HEK293T (cell line): ENCODE measurements at places on chromosomes 2 and 18.

DNA sequence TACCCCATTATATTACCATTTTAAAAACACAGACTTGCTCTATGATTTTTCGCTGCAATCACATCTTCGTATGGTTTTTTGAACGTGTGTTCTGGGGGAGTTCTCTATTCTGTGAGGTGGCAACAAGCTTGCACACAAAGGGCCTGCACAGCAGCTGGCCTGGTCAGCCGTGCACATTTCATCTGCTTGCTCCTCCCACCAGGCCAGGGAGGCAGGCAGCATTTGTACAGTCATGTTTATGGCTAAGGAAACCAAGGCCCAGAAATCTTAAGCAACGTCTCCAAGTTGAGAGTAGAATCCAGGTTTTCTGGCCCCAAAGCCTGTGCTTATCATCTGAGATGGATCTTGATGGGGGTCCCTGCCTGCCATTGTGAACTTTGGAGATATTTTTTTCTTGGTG, 106.4 kb upstream of the SMIM21 start:
- DNase-seq = no peak

- DNase-seq = no peak
Measured at GRCh38 chr2:163553601-163554000, 182.2 kb downstream of the FIGN start.

DNA sequence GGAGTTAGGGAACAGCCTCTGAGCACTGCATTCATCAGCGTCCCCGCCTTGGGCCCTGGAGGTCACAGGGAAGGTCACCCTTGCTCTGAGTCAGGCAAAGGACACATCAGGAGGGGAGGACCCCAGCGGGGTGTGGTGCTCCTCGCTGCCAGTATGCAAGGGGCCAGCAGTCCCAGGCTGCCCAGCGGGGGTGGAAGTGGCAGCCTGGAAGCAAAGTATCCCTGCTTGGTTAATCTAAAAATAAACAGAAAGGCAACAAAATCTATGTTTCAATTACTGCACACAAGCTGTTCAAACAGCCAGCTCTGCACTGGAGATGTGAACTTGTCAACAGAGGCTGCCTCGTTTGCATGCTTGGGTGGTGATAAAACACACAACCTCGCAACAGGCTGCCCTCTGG, 164.1 kb downstream of the KLHL29 start:
- DNase-seq = no peak

DNA sequence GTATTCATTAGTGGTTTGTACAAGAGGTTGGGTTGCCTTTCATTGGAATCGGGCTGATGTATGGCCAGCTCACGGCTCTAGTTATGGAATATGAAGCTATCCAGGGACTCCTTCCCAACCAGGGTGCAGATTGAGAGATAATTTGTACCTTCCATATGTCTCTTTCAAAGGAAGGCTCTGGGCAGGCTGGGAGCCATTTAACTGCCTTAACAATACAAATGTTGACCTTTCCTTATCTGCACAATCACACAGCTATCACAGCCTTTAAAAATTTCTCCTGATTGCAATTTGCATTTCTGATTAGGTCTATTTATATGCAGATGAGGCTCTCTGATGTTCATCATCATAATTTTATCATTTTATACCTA, 58.7 kb downstream of the MYO3B start:
- no peak for DNase-seq

GRCh38 chr2:126849991-126850535, 48.6 kb upstream of the TEX51 start:
- no peak for DNase-seq

GRCh38 chr2:158990397-158991214, 22.2 kb downstream of the TANC1 start:
- DNase-seq = no peak

DNA sequence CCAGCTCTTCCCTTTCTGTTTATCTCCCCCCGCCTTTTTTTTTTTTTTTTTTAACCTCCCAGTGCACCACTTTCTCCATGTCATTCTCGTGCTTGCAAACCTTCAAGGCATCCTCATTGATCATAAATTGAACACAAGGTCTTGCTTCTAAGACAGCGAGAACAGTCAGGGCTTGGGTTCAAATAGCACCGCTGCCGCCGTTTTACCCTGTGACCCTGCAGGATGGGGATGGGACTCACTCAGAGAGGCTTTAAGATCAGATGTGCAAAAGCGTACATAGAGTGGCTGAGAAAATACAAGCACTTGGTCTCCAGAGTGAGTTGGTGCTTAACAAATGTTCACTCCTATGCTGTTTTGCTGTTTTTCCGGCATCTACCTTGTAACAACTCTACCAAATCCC, 93.6 kb downstream of the TCF7L1 start:
- DNase-seq = no peak

DNA sequence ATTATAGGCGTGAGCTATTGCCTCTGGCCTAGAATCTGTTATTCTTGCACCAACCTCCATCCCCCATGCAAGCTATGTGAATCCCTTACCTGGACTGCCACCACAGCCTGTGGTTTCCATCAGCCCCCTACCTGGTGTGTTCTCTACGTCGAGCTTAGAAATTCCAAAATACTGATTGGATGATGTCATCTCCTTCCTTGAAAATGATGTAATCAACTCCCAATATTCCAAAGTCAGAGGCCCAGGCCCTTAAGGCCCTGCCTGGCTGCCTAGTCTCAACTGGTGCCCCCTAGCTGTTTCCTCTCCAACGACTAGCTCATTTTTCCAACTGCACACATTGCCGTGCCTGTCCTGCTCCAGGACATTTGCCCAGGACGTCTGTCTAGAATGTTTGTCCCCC, 41.3 kb upstream of the GBX2 start:
- DNase-seq = peak; percentile 18

- DNase-seq = no peak
Measured at GRCh38 chr18:46917803-46918600, 600 bp downstream of the KATNAL2 start.

- DNase-seq = no peak
Measured at GRCh38 chr2:195458936-195459335, 198.1 kb upstream of the SLC39A10 start.

DNA sequence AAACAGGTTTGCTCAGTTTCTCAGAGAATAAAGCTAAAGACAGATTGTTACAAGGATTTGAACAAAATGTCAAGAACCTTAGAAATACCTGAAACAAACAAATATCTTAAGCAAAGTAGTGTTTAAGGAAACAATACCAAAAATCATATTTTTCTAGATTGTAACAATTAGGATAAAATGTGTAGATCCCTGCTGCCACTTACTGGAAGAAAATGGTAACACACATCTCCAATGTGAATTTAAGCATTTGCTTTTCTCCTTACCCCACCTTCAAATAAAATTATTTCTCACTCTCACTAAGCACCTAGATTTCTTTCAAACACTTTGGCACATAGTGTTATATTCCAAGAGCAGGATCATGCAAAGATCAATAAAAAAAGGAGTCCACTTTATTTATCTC, 34.9 kb downstream of the SUCLG1 start:
- DNase-seq = no peak

DNA sequence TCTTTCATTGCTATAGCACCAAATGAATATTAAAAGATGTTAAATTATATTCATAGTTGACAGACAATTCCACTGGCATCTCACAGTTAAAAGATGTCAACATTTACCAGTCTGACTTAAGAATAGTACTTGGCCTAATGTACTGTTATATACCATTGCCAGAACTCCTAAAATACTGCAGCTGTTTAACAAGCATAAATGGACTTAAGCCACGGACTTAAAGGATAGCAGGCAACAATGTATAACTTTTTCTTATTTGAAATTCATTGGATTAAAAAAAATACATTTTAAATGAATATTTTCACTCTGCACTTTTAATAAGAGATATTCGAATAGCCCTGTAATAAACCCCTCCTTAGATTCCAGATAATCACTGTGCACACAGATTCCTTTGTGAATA, 3.8 kb downstream of the TCF4 start:
- no peak for DNase-seq

DNA sequence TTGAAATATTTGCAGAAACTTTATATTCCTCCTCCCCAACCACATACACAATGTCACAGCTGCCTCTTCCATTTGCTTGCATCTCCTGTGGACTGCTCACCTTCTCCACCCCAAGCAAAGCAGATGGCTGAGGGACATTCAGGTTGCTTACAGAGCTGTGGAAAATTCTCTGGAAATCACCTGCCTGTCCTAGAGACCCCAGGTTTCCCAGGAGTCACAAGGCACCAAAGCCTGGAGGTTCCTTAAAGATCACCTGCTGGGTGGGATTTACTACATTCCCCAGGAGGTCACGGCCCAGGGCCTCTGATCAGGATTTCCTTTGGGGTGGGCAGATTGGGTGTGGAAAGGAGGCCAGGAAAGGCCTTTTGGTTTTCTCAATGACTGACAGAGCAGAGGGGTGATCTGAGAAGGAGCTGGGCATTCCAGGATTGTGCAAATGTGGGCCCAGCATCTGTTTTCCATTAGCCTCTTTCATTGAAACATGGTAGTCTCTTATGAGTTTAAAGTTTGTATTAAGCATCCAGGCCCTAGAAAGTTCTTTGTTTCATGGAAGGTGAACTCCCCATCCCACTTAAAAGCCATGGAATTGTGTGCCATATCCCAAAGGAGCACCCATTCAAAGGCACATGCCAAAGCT, 410.7 kb upstream of the TNP1 start:
- DNase-seq = no peak

GRCh38 chr2:10141736-10142639, 19.4 kb downstream of the RRM2 start:
- DNase-seq = peak; percentile 62

GRCh38 chr2:230957756-230958391, 32.8 kb upstream of the GPR55 start:
- DNase-seq = no peak

DNA sequence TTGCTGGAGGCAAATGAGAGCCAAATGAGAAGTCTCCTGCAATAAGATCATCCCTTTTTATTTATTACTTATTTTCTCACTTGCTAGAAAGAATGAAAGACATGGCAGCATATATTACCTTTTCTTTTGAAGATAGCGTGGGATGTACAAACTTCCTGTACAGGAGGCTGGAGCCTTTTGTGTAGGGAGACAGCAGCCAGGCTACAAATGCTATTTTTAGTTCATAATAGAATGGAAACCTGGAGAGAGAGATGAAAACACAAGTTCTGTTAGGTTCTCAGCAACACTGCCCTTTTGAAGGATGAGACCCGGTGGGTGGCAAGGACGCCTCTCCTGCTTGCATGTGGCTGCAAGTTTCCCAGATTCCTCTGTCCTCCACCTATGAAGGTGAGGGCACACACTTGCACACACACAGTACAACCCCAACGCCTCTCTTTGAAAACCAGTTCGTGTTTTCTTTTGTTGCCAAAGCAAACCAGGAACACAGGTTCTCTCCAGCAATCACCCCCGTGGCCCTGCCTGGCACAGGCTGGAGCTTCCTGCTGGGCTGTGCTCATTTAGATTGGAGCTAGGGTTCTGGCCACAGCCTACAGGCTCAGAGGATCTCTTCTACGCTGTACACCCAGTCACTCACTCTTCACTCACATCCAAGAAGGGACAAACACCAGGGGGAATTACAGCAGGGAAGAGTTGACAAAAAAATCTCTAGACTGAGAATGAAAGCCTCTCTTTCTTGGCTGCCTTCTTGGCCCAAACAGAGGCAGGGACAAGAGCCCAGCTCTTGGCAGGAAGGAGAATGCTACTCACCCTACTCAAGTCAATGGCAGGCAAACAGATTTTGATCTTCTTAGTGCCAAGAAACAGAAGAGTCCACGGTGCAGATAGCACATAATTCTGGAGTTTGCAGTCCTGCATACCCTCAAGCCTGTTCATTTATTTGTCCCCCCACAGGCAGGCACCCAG, 55.6 kb downstream of the MRPL35 start:
- DNase-seq = no peak

DNA sequence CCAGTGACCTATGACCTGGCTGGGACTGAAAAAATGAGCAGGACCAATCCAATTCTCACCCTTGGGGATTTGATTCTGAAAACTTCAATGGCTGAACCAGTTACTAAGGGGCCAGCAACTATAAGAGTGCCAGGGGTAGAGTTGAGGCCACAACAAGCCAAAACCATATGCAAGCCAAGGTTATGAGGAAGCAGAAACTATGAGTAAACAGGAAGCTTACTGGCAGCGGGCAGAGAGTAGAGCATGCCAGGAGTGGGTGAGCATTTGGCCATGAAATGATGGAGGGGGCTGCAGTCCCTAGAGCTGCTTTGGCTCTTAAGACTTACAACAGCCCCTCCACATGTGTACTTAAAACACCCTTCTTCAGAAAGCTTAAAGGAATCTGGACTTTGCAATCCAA, 82.4 kb downstream of the RBMS1 start:
- no peak for DNase-seq

DNA sequence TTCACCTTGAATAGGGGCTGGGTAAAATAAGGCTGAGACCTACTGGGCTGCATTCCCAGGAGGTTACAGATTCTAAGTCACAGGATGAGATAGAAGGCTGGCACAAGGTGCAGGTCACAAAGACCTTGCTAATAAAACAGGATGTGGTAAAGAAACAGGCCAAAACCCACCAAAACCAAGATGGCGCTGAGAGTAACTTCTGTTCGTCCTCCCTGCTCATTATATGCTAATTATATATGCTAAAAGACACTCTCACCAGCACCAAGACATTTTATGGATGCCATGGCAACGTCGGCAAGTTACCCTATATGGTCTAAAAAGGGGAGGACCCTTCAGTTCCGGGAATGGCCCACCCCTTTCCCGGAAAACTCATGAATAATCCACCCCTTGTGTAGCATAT, 711.5 kb upstream of the KLHL29 start:
- no peak for DNase-seq

DNA sequence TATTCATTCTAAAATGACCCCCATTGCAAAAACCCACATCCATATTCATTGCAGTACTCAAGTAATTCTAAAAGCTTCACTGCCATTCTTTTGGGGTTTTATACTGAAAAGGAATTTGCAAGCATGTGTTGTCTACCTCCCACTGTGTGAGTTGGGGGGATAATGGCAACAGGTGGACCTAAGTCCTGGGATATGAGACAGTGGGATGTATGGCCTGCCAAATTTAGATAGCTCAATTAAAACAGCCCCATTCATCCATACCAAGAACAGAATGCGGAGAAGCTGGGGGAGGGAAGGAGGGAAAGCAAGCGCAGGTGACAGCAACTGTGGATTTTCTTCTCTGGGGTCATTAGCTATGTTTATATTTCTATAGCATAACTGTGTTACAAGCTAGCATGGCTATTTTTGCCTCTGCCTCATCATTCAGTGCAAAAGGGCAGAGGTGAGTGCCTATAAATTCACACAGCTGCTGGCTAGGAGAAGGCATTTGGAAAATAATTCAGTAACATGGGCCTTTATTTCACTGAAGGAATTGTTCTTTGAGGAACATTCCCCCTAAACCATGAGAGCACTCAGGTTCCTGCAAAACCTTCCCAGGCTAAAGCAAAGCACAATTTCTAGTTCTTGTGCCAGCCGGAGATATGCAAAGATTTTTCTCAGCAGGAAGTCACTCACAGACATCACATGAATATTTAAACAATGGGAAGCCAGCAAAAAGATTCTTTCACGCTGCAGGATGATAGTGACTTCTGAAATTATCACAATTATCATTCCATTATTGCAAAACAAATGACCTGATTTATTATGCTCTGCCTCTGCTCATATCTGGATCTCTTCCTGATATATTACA, 393.9 kb upstream of the ACVR2A start:
- DNase-seq = no peak

- no peak for DNase-seq
Measured at GRCh38 chr2:60890393-60890707, 9.0 kb downstream of the REL start.

- DNase-seq = no peak
Measured at GRCh38 chr2:27701676-27702075, 38.0 kb downstream of the SLC4A1AP start.
